NCI-H2081 (cell line): ENCODE measurements at places on chromosomes 3 and 15.

DNA sequence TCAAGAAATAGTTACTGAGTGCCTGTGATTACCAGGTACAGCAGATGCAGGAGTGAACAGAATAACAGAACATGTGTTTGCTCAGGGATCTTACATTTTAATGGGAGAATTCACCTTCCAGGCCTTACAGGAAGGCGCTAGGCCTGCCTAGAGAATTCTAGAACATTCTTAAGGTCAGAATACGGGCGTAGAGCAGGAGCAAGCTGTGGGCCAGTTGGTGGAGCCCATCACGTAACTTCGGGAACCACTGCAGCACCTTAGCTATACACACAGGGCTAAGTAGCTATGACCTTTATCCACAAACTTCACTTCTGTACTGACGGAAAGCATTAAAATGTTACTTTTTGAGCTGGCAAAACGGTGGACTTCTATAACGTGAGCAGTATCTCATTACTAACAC is 743 bp upstream of the DAZL start:
- no peak for DNase-seq

DNA sequence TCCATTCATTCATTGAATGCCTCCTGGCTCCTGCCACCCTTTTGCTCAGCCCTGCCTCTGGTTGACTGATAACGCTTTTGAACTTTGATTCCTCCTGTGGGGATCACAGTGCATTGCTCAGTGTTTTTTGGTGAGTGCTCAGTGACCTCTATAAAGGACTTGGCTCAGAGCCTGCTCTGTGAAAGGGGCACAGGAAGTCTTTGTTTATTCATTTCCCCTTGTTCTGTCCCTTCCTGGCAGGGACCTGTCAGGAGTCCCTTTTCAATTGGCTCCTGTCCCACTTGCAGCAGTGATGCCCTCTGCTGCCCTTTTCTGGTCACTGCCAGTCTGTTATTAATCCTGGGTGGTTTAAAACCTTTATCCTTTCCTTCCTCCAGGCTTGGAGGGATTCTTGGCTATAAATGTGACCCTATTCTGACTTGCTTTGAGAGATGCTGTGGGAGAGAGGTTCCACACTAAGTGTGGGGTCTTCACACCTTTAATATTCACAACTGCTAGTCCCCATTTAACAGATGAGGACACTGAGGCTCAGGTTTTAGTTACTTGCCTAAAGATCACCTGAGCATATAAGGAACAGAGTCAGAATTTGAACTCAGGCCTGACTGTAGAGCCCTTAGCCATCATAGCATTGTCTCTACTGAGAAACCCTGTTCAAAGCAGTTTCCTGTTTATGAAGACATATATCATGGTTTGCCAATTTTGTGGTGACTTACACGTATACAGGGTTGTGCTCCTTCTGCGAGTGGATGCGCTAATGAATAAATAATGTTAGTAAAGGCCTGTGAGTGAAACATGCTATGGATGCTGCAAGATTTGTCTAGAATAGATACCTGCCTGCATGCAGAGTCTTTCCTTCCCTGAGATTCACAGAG is 23.2 kb upstream of the TATDN2 start:
- DNase-seq: peak; percentile 82

GRCh38 chr15:36926427-36926825 is 173.9 kb downstream of the MEIS2 start:
- peak; percentile 81 for DNase-seq

- no peak for DNase-seq
Observed at GRCh38 chr3:46114323-46114988, 87.2 kb upstream of the XCR1 start.

- no peak for DNase-seq
Observed at GRCh38 chr15:44695294-44695693, 15.8 kb downstream of the PATL2 start.

- DNase-seq: no peak
Observed at GRCh38 chr3:19074257-19074900, 73.9 kb upstream of the KCNH8 start.

DNA sequence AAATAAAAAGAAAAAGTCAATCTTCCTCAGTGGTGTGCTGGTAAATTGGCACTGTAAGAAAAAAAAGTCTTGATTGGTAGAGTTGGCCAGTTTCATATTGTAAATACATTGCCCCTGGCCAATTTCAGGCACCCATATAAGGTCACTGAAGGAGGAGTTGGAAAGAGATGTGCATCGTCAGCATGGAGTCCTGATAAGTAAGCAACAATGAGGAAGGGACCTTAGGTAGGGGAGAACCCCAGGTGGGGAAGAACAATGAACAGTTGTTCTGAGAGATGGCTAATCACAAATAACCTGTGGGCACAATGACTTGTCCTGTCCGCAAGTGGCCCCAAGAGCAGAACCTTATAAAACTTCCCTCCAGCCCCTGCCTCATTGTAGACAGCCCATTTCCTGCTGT is 8.6 kb upstream of the CYP8B1 start:
- DNase-seq: no peak

DNA sequence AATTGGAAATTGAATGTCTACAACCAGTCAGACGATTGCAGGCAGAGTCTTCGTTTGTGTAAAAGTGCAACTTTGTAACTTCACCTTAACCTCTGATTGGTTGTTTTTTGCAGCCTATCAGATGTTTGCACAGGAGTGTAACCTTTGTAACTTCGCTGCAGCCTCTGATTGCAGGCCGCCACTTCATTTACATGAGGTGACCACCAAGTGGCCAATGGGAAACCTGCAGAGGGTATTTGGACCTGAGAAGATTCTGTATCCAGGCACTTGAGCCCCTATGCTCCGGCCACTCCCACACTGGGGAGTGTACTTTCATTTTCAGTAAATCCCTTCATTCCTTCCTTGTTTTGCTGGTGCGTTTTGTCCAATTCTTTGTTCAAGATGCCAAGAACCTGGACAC is 68.1 kb upstream of the PFN2 start:
- DNase-seq: no peak

DNA sequence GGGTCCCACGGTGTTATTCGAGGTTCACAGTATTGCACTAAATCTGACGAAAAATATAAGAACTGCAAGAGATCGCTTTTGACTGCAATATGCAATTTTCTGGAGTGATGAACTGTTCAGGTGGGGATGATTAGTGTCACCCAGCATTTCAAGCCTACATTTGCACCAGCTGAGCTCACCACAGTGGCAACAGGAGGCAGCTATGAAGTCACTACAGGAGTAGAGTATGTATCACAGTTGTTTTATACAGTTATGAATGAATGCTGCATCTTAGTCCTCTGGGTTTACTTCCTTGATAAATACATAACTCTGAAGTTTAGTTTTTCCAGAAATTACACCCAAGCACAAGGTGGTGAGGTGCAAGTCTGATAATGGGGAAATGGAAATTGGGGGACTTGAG is 69.6 kb downstream of the CHSY1 start:
- no peak for DNase-seq

GRCh38 chr15:75867449-75867848 is 24.2 kb downstream of the UBE2Q2 start:
- no peak for DNase-seq

GRCh38 chr3:182902236-182902635 is 78.1 kb downstream of the DCUN1D1 start:
- DNase-seq: no peak
